ENCODE measurements at places on chromosomes 2 and 18.

- no peak for DNase-seq
Observed at GRCh38 chr2:175935289-175936181, 66.5 kb downstream of the LNPK start.

GRCh38 chr2:85053802-85054201, 79.4 kb upstream of the TCF7L1 start:
- no peak for DNase-seq

GRCh38 chr2:62465741-62466502, 40.1 kb downstream of the TMEM17 start:
- DNase-seq = no peak

GRCh38 chr18:28831476-28831875, 654.5 kb upstream of the CDH2 start:
- no peak for DNase-seq

DNA sequence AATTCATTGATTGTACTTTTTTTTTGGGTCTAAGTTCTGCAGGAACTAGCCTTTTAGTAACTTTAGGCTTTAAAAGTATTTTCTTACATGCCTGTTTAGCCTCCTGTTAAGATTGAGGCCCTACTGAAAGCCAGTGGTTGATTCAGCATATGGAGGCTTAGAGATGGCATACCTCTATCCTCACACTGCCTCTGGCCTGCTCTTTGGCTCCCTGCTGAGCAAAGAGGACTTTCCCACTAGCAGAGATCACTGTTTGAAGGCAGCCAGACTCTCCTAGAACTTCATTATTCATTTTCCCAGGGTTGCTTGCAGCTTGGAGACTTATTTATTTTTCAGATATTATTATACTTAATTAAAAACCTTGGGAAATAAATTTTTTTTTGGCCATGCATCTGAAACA, 405.6 kb upstream of the MEX3C start:
- no peak for DNase-seq

GRCh38 chr2:177830881-177831386, 241.6 kb downstream of the PDE11A start:
- no peak for DNase-seq

DNA sequence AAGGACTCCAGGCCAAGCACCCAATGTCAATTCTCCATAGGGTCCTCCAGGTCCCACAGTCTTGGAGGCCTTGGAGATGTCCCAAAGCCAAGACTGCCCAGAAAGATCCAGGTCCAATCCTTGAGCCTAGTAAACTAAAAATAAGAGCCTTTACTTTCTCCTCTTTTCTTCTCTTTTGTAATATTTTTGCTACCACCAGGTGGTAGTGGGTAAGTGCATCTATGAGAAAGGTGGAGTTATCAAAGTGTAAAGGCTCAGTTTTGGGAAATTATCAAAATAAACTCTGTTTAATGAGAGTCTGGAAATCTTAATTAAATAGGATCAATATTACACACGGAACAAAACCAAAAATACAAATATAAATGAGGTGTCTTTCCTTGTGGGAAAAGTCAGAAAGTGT, 276.4 kb downstream of the ALK start:
- no peak for DNase-seq

- no peak for DNase-seq
Observed at GRCh38 chr2:217918308-217919024, 84.3 kb downstream of the TNS1 start.

Measured in sciatic nerve (tissue), 2 donors.